ENCODE measurements at places on chromosomes 4 and X.
A peak's percentile ranks its signal among the peaks of the same experiment; 100 is the strongest.

DNA sequence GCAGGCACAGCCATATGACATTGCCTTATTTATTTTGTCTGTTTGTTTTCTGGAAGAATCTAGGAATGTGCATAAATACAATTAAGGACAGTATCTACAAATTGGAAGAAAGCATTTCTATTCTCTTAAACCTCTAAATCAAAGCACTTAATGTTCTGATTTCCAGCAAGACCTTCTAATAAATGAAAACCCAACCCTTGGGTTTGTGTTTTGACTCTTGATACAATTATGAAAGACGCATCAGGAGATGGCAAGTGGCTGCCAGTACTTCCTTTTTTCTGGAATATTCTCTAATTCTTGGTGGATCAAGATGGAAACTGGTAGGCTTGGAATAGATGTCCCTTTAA, 437 bp upstream of the CPE start:
- no peak for DNase-seq

- DNase-seq, result no peak
Observed at GRCh38 chr4:16104520-16104919, 20.7 kb upstream of the PROM1 start.

- no peak for DNase-seq
Observed at GRCh38 chr4:118814058-118814457, 21.9 kb downstream of the SEC24D start.

- no peak for DNase-seq
Observed at GRCh38 chrX:11408783-11409182, 115.6 kb downstream of the AMELX start.

DNA sequence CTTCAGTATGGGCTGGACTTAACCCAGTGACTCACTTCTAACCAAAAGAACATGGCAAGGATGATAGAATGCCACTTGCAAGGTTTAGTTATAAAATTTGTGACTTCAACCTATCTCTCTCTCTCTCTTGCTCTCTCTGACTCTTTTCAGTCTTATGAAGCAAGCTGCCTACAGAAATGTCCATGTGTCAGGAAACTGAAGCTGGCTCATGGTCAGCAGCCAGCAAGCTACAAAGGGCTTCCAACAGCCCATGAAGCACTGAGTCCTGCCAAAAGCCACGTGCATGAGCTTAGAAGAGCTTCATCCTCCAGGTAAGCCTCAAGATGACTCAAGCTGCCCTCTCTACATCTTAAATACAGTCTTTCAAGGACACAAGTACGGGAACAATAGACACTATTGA, 100.3 kb downstream of the HS3ST1 start:
- DNase-seq, result no peak

DNA sequence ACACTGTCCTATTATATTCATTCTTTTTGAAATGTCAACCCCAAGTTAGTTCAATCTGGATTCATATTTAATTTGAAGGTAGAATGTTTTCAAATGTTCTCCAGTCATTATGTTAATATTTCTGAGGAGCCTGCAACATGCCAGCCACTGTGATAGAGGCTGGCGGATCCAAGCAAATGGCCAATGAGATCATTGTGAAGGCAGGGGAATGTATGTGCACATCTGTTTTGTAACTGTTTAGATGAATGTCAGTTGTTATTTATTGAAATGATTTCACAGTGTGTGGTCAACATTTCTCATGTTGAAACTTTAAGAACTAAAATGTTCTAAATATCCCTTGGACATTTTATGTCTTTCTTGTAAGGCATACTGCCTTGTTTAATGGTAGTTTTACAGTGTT, 1.6 kb downstream of the CXCL1 start:
- no peak for DNase-seq

DNA sequence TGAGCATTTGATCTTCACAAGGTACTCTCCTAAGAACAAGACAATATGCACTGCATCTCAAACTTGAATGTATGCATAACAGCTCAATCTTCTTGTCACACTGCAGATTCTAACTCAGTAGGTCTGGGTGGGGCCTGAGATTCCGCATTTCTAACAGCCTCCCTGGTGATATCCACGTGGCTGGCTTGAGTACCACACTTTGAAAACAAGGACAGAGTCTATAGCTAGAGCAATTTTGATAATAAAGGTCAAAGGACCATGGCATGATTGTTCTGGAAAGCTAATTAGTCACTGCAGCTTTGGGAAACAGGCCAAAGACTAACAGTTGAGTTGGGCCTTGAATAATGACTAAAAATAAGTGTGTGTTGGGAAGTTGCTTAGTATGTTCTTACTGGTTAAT, 213.3 kb downstream of the GBA3 start:
- DNase-seq, result no peak

DNA sequence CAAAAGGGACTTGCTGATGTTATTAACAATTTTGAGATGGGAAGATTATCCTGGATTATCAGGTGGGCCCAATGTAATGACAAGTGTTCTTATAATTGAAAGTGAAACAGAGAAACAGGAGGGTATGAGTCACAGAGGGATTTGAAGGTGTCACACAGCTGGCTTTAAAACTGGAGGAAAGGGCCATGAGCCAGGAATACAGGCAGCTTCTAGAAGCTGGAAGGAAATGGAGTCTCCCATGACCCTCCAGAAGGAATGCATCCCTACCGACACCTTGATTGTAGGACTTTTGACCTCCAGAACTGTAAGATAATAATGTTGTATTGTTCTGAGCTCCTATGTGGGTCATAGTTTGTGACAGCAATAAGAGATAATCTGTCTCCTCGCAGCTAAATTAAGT, 98.0 kb upstream of the STIM2 start:
- no peak for DNase-seq

DNA sequence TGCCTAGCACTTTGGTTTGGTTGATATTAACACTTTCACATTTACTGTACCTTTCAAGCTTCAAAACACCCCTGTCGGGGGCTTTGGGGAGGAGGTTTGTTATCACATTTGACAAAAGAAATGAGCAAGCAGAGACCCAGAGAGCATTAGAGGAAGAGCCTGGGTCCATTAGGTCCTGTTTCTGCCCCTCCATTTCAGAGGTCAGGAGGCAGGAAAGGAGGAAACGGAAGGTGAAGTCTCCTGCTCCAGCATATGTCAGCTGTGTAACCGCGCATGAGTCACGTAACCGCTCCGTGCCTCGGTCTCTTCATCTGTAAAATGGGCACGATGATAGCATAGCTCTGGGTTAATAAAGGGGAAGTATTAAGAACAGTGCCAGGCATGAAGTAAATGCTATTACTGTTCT, 201.9 kb upstream of the BCOR start:
- DNase-seq, result no peak

DNA sequence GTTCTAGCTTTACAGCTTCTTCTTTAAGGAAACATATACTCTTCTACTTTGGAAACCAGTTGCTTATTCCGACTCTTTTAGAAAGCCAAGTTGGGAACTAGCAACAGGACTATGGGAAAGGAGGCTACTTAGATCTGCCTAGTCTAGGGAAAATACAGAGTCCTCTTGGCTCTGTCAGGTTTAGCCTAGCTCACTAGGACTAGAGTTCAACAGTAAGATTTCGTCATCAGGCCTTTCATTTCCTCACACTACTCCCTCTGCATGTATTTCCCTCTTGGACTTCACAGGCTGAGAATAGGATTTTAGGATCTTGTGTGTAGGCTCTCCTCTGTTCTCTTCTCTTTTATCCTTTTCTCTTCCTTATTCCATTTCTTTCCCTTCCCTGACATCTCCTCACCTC, 409.8 kb downstream of the AR start:
- DNase-seq, result no peak

GRCh38 chr4:91631335-91631734, 672.4 kb upstream of the GRID2 start:
- DNase-seq, result no peak

GRCh38 chrX:38583181-38583580, 21.8 kb downstream of the TSPAN7 start:
- DNase-seq, result no peak

- no peak for DNase-seq
Observed at GRCh38 chrX:117038918-117039440, 576.2 kb upstream of the CT83 start.

DNA sequence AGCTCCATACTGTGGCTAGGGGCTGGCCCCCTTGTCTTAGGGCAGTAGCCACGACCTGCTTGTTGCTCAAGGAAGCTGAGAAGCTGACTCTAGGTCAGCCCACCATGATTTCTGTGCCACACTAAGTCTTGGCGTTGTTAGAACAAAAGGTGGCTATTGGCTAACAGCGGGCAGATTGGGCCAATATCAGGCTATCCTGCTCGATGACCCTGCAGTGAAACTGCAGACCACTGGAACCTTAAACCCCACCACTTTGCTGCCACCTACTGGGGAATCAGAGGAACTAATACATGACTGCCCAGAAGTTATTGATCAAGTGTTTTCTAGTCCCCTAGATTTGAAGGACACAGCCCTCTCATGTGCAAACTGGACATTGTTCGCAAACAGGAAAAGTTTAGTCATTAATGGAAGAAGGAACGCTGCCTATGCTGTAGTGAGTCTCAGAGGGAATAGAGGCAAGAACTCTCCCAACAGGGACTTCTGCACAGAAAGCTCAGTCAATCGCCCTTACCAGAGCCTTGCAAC, 17.0 kb upstream of the PAPSS1 start:
- DNase-seq, result peak; percentile 31

GRCh38 chrX:153830640-153831428, 490 bp upstream of the PDZD4 start:
- no peak for DNase-seq

GRCh38 chr4:173218411-173219125, 50.0 kb downstream of the GALNT7 start:
- no peak for DNase-seq

DNA sequence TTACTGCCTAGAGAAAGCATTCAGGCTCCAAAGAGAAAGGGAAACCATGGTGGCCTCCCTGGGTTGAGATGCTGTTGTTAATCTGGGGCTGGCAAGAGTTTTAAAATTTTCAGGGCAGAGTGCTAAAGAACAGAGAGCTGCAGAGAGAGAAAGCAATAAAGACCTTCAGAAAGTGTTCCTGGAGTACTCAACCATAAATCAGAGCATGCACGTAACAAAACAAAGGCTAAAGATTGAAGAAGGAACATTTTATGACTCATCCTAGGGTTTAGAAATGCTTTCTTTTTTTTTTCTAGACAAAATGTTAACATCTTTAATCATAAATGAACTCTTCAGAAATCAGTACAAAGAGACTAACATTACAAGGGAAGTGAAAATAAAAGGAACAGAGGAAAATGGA, 562.3 kb upstream of the NDST4 start:
- DNase-seq, result no peak

GRCh38 chr4:128665514-128665913, 144.0 kb upstream of the JADE1 start:
- no peak for DNase-seq

DNA sequence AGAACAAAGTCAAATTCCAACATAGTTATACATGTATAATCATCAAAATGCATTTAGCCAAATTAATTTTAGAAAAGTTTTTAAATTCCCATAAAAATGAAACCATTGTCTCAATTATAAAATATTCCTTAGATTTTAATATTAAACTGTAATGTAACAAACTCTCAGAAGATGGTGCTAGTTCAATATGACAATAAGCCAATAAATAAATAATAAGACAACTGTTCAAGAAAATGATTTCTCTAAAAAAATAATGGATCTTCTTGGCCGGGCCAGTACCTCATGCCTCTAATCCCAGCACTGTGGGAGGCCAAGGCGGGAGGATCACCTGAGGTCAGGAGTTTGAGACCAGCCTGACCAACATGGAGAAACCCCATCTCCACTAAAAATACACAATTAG, 80.3 kb downstream of the RAB28 start:
- no peak for DNase-seq

DNA sequence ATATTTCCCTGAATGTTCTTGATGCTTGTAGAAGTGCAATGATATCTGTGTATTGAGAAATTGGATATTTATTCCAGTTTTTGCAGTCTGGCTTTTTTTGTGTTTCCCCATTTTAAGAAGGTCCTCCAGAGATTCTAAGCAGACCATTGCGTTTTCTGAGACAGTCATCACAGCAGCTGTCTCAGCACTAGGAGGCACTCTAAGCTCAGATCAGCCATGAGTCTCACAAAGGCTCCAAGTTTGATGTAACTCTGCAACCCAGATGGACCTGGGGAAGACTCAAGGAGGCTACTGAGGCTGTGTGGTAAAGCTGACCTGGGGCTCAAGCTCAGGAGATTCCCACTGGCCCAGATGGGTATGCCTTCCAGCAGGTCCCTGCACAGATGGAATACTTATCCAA, 89.3 kb upstream of the CYLC1 start:
- DNase-seq, result no peak

GRCh38 chr4:64781737-64782326, 372.6 kb upstream of the TECRL start:
- peak; percentile 21 for DNase-seq

- DNase-seq, result no peak
Observed at GRCh38 chrX:43813319-43813718, 68.9 kb downstream of the MAOB start.

DNA sequence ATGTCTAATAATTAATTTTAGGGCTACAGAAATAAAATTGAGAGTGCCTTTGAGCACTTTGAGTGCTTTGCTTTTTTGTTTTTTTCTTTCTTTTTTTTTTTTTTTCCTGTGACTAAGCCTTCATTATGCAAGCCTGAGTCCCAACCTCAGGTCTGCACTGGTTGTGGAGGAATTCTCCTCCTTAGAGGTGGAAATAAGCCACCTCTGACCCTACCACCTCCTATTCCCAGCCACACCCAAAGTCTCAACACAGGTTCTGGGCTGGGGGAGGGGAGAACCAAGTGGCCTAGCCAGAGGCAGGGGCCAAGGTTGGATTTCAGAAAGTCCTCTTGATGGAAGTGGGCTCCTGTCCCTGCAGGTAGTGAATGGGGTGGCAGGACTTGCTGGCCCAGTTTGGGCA, 180.2 kb downstream of the ARAP2 start:
- DNase-seq, result no peak

DNA sequence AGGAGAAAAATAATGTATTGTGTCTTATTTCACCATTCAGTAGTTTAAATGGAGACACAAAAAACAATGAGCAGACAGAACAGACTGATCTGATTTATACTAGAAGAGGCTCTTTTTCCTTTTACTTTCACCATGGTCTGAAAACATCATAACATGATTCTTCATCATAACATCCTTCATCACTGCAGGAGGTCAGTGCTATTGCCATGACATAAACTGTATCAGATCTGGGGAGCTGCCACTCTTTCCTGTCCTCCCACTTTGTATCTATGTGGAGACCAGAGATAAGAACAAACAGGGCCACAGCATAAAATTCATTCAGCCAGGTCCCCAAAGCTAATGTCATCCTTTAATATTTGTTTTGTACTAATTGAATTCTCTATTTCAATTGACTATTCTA, 25.2 kb downstream of the SOD3 start:
- no peak for DNase-seq

DNA sequence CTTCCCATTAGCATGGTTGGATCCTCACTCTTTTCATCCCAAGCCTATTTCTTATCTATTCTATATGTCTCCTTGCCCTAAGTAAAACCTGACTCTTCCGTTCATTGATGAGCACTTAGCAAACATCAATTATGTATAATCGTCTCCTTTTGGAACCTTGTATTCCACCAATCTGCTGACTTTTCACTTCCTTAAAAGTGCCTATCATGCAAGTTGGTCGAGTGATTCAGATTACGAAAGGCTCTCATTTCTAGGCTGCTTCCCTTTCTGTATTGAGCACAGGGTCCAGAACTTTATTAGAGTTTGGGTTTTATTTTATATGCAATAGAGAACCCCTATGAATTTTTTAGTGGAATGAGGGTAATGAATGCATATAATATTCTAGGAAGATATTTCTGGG, 27.1 kb upstream of the ALB start:
- no peak for DNase-seq

GRCh38 chr4:531076-531475, 32.1 kb downstream of the PIGG start:
- no peak for DNase-seq
